GM23338 (cell line): ENCODE measurements at places on chromosomes 11 and 22.

DNA sequence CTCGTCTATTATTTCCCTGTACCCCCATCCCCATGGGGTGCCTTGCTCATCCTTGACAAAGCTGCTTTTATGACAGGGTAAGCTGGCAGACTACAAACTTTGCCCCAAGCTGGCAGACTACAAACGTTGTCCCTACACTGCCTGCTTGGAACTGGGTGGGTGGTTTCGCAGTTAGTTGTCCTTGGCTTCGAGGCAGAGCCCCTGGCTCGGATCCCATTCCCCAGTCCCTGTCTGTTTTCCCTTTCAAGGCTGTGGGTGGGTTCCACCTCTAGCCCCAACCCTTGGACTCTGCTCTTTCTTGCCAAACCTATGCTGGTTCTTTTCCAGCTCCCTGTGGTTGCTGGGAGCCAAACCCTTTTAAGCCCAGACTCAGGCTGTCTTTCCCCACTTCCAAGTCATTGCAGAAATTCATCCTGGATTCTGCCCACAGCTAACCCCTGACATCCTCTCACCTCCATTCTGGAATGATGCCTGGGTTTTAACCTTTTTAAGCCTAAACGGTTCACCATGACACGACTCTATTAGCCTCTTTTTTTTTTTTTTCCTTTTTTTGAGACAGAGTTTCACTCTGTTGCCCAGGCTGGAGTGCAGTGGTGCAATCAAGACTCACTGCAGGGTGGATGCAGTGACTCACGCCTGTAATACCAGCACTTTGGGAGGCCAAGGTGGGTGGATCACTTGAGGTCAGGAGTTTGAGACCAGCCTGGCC is 9.2 kb upstream of the RBM14 start:
- no peak for DNase-seq

DNA sequence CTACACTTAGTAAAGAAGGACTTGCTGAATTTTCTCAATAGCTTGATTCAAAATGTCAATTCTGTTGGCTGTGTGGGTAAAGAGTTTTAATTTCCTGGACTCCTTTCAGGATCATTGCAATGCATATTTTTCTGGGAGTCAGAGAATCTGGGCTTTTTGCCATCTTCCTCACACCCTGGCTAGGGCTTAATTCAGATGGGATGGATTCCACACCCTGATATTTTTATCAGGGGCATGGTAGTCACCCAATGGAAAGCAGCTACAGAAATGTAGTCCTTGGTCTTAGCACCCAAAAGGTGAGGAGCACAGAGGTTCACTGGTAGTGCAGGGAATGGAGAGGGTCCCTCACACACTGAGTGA is 79.3 kb downstream of the SGSM3 start:
- no peak for DNase-seq

DNA sequence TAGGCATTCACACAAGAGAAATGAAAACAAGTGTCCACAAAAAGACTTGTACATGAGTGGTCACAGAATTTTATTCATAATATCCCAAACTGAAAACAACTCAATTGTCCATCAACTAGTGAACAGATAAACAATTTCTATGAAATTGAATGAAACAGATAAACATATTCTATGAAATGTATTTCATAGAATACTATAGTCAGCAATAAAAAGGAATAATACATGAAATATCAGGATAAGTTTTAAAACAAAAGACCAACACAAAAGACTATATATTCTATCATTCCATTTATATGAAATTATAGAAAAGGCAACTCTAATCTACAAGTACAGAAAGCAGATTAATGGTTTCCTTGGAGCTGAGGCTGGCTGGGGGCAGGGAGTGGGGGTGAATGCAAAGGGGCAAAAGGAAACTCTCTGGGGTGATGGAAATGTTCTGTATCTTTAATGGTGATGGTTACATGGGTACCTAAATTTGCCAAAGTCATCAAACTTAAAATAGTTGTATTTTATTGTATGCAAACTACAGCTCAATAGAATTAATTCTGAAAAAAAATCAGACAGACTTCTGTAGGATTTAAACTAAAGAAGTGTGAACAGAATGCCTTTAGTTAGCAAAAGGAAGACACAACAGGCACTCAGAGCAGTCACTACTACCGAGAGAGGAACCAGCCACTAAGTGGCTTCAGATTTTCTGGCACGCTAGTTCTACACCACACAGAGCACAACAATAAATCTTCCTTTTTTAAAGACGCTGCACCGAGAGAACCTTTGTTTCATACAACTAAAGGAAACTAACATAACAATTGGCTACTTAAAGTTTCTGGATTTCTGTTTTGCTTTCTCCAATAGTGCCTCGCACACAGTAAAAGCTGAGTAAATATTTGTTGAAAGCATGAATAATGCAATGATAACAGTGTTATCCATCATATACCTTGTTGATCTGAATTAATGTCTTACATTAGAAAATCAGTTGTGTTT is 15.4 kb downstream of the CCDC34 start:
- DNase-seq, result peak; percentile 84

- no peak for DNase-seq
Observed at GRCh38 chr11:42992594-42992993, 319.2 kb upstream of the API5 start.

GRCh38 chr11:44596525-44597276 is 31.2 kb downstream of the CD82 start:
- no peak for DNase-seq

GRCh38 chr11:64679846-64680245 is 43.2 kb downstream of the NRXN2 start:
- no peak for DNase-seq

DNA sequence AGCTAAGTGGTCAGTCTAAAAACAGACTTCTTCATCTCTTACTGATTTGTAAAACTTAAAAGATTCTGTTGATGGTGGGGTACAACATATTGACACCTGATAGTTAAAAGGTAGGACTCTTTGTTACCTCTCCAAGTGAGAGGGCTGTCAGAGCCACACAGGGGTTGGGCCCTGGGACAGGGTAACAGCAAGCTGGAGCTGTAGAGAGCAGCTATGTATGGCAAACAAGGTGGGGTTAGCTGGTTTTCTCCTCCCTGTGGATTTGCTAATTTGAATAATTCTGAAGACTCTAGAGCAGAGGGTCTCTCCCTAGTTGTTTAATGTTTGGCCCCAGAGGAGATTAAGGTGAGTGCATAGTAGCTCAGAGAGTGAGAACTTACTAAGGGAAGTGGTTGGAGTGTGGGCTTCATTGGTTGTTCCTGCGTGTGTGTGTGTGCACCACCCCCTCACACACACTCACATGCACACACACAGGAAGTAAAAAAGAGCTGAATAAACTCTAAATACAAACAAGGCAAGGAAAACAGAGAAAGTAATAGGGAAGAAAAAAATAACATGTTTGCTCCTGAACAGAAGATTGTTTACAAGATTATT is 9.2 kb upstream of the GAS2 start:
- DNase-seq, result peak; percentile 35

DNA sequence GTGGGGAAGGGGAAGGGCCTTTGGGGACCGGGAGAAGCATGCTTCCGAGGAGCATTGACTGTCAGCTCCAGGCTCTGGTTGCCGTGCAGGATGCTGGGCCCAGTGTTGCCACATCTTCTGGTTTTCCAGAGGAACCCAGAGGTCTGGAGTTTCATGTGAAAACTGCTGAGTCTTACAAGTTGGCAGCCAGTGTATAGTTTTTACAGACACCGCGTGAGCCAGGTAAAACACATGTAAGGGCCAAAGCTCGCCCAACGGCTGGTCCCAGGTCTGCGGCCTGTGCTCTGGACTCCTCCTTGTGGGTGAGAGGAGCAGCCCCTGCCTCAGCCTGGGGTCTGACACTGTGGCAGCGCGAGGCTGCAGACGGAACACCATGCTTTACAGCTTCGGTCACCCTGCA is 18.4 kb upstream of the SORL1-AS1 start:
- no peak for DNase-seq

DNA sequence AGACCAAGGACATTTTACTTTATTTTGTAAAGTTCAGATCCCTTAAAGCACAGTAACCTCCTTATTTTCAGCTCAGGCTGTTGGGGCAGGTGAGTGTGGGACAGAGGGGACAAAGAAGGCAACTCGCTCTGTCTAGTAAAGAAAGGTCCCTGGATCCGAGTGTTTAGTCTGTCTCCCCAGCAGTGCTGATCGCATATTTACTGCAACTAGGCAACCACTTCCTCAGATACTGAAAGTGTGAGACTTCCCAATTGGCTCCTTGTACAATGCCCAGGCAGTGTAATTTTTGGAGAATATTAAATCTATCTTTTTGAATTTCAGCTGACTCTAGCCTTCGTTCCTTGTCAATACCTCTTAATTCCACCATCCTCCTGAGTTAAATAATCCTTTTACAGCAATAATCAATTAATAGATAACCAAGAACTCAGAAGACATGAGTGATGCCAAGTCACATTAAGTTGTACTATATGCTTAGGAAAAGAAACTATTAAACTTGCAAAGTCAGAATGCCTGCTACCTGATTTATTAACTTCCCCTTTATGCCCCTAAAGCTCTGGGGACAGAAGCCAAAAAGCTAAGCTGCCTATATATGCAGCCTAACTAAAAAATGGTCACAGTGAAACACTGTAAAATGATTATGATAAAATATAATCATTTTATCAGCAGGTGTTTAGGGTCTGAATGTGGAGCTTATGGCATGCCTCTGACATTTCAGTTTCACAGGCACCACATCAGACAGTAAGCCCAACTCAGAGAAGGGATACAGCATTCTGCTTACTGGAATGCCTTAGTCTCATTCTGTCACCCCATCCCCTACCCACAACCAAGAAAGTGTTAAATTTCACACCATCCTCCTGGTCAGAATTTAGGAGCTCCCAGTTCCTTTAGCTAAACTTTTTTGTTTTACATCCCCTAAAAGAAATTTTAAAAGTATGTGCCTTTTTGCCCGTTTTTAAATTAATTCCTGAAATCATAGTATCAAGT is 138.7 kb downstream of the TRIM44 start:
- no peak for DNase-seq

- DNase-seq, result no peak
Observed at GRCh38 chr11:29217901-29218300, 798.9 kb downstream of the KCNA4 start.

DNA sequence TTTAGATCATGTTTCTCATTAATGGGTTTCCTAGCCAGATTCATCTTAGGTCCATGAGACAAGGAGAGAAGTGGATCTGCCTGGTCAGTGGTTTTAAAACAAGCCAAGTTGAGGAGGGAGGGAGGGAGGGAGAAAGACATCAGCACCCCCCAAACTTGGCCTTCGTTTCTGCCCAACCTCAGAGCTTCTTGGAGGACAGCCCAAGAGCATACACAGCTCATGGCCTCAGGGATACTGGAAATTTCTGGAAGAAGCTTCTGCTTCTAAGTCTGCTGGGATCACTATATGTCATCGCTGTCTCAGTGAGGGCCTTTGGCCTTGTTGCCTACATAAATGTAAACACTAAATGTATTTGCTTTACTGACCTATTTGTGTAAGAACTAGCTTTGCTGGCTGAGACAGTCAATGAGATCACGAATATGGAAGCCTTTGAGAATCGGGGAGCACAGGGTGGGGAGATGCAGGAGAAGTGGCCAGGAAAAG is 375.1 kb downstream of the BUD13 start:
- DNase-seq, result no peak

GRCh38 chr11:132621976-132622580 is 910.2 kb downstream of the OPCML start:
- DNase-seq, result no peak

- no peak for DNase-seq
Observed at GRCh38 chr22:17802822-17803221, 28.6 kb upstream of the BID start.

DNA sequence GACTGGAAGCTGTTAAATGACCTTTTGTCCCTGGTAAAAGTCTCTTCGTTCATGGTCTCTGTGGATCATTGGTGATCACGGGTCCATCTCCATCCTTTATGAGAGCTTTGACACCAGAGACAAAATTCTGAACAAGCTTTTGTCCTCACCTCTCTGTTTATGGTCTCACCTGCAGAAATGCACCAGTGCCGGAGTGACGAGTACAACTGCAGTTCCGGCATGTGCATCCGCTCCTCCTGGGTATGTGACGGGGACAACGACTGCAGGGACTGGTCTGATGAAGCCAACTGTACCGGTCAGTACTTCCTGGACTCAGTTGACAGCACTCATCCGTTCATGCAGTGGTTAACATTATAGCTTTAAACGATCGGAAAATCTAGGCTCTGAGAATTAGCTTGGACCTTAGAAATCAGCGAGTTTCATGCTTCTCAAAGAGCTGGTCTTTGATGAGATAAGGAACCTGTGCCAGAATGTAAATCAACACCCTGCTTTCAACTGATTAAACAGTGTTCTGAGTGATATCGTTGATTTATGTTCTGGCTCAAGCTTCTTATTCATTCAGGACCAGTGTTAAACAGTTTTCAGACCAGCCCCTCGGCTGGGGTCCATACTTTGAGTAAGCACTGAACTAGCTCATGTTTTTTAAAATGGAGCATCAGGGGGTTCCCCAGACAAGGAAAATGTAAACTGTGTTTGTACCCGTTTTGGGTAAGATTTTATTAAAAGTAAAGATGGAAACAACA is 124.5 kb upstream of the SORL1-AS1 start:
- DNase-seq, result no peak

- no peak for DNase-seq
Observed at GRCh38 chr11:113110046-113110445, 148.8 kb downstream of the NCAM1 start.

DNA sequence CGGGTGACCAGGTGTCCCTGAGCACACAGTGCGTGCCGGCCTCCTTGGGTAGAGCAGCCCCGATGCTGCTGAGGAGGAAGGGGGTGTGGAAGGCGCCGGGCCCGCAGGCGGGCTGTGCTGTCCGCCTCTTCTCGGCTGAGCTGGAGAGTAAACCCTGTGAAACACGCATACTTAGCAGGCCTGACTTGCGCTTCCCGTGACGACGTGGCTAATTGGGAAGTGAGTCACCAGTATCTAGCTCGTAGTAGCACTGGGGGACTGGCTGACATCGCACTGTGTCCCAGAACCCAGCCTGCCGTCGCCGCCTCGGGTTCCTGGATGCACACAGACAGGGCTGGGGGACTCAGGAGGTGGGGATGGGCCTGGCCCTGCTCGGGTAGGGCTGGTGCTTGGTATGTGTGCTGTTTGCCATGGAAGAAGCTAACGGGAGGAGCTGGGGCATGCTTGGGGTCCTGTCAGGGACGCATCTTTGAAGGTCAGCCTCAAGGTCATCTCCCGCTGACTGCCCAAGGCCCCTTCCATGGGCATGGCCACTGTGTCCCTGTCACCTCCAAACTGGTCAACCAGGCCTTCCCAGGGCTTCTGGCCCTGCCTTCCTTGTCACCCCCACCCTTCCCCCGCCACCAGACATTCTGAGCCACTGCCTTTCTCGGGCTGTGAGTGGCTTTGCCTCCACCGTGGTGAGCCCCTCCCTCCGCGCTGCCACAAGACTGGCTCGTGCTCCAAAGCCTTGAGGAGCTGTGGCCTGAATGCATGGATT is 1327.0 kb downstream of the BRD1 start:
- no peak for DNase-seq

- no peak for DNase-seq
Observed at GRCh38 chr11:36412781-36413383, 97.2 kb downstream of the TRAF6 start.

- DNase-seq, result no peak
Observed at GRCh38 chr11:68724293-68724692, 27.0 kb downstream of the TESMIN start.

DNA sequence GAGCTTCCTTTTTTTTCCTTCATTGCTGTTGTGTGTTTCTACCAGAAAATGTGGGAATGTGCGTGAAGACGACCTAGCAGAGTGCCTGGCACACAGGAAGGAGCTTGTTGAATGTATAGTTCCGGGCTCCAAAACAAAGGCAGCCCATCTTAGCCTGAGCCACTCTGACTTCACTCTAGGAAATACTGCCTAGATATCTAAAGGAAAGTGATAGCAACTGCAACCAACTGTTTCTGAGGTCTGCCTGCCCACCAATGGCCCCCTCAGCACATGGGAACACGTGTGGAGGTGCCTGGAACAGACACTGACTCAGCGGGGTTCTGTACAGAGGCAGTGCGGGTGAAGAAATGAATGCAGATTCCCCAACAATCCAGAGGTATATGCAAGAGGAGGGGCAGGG is 14.7 kb upstream of the XBP1 start:
- no peak for DNase-seq
